ENCODE measurements at places on chromosomes 7 and 10.

DNA sequence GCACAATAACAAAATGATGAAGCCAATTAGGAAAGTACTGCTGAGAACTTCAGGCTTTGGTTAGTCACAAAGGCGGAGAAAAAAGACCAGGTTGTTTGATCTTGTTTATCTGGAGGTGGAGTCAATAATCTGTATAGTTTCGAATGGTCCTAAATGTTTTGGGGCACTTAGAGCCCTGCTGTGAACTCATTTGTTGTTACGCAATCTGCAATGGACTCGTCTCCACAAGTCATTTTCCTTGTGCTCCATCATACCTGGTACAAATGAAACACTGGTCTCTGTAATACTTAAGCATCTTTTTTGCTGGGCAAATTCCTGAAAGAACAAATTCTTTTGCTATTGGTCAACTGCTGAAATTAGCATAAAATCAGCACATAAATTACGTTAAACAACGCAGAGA, 430.5 kb downstream of the GATA3 start:
- DNase-seq = no peak

- DNase-seq = no peak
Observed at GRCh38 chr7:41975849-41976248, 261.2 kb downstream of the GLI3 start.

- DNase-seq = no peak
Observed at GRCh38 chr7:41870461-41871138, 167.7 kb upstream of the INHBA start.

- no peak for DNase-seq
Observed at GRCh38 chr10:115939101-115939854, 333.7 kb downstream of the GFRA1 start.

- DNase-seq = no peak
Observed at GRCh38 chr7:112550468-112551060, 69.8 kb downstream of the LSMEM1 start.

- DNase-seq = no peak
Observed at GRCh38 chr7:22801912-22802311, 20.7 kb downstream of the TOMM7 start.

All from stimulated activated CD4-positive, alpha-beta T cell treated with anti-CD3 and anti-CD28 coated beads, Interleukin-1b, Interleukin-23, amount 100 ng/mL, for 1 hour (primary cell).